ENCODE measurements at places on chromosomes 5 and 9.

DNA sequence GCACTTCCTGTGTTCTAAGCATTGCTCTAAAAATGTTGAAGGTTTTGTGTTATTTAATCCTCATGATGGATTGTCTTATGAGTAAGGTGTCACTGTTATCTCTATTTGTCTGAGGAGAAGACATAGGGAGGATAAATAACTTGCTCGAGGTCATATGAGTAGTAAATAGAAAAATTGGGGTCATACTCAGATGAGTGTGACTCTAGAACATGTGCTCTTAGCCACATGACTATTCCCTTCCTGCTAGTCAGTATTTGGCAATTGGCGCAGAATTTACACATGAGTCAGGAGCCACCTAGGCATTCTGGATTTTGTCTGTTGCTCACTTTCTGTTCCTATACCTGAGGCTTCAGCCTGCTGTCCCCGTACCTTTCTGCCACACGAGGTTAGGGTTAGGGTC, 234.6 kb upstream of the CD180 start:
- no peak for DNase-seq

DNA sequence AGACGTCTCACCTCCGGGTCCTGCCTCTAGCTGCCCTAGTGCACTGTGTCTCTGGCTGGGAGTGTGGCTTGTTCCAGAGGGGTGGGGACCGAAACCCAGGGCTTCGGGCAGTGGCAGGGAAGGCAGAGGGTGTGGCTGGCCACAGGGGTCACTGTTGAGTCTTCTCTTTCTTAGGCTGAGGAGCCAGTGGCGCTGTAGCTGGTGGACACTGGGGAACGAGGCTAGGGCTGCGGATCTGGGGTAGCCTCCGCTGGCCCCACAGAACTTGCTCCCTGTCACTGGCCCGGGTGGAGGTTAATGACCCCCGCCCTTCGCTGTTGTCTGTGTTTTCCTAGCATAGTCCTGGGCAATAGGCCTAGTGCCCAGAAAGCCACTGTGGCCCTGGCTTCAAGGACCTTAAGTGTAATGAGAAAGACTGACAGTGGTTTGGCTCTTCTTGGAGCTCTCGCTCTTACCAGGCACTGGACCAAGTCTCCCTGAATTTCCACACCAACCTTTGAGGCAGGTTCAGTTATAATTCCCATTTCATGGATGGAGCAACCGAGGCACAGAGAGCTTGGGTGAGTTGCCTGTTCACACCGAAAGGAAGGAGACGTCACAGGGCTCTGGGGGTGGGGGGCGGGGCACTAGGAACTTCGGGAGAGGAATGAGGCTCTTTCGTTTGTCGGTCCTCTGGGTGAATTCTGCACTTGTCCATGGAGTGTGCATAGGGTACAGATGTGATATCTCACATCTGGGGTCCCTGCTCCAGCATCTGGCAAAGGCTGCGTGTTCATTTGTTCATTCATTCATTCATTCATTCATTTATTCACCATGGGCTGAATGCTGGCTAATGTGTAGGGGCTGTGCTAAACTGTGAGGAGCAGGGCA, 4.8 kb upstream of the IER5L start:
- DNase-seq, result no peak

DNA sequence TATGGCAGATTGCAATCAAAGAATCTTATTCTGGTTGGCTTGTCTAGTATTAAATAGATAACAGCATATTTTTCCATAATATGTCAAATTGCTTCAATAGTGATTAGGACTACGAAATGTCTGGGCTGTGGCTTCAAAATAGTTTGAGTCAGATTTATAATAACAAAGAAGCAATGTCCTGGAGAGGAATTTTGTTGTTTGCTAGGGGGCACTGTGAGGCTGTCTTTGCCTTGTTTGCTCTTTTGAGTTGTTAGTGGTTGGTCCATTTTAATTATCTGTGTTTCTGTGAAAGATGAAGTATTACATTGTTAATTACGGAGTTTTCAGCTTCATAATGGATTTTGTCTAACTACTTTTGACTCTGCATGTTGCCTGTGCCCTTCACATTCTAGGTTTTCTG, 713.6 kb downstream of the TLE4 start:
- DNase-seq, result no peak

GRCh38 chr9:2209400-2209799, 194.3 kb downstream of the SMARCA2 start:
- DNase-seq, result no peak

GRCh38 chr5:152405145-152405544, at the start of gene NMUR2:
Gene NMUR2 (minus strand): TSS chr5:152405279. CDS start chr5:152405113, 166 bp downstream.
- no peak for DNase-seq

GRCh38 chr5:175680020-175680419, 22.1 kb downstream of the HRH2 start:
- no peak for DNase-seq

- DNase-seq, result no peak
Observed at GRCh38 chr9:69012696-69013381, 1.1 kb downstream of the PRKACG start.

- DNase-seq, result no peak
Observed at GRCh38 chr5:18975624-18976023, 1012.4 kb downstream of the CDH18 start.

DNA sequence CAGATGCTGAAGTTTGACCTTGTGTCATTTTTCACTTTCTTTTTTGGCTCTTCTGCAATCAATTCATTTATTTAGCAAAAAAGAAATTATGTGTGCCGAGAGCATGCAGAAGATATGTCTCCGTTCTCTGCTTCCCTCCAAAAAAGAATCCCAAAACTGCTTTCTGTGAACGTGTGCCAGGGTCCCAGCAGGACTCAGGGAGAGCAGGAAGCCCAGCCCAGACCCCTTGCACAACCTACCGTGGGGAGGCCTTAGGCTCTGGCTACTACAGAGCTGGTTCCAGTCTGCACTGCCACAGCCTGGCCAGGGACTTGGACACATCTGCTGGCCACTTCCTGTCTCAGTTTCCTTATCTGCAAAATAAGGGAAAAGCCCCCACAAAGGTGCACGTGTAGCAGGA, 2.4 kb downstream of the FGFR4 start:
- DNase-seq, result no peak
